ENCODE measurements at places on chromosomes 6 and 20. TPM values are rescaled to one million over a fixed set of nuclear protein-coding genes. Genes with fewer than 3 reads are reported as not detected.

DNA sequence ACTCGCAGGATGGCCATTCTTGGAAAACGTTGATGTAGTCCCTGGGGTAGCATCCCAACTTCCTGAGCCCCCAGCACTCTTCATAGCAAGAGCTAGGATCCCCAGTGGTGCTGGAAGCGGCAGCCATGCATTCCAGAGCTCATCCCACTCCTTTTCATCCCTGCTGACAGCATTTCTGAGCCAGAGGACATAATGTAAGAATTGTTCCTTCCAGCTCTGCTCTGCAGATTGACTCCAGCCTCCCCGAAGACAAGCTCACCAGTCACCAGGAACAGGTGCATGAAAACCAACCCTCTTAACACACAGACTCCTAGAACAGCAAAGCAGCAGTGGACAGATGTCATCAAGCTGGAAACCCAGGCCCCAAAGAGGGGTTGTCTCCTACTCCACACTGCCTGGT is 3.8 kb downstream of the SLC13A3 start:
- H3K36me3 ChIP-seq: no peaks in the 10 kb centered on the region
- no peak for DNase-seq
- no peak overlapping the region for H3K27ac ChIP-seq
- H3K4me1 ChIP-seq: peaks cover 3% of the 10 kb centered on the region
- no peak overlapping the region for H3K4me3 ChIP-seq

DNA sequence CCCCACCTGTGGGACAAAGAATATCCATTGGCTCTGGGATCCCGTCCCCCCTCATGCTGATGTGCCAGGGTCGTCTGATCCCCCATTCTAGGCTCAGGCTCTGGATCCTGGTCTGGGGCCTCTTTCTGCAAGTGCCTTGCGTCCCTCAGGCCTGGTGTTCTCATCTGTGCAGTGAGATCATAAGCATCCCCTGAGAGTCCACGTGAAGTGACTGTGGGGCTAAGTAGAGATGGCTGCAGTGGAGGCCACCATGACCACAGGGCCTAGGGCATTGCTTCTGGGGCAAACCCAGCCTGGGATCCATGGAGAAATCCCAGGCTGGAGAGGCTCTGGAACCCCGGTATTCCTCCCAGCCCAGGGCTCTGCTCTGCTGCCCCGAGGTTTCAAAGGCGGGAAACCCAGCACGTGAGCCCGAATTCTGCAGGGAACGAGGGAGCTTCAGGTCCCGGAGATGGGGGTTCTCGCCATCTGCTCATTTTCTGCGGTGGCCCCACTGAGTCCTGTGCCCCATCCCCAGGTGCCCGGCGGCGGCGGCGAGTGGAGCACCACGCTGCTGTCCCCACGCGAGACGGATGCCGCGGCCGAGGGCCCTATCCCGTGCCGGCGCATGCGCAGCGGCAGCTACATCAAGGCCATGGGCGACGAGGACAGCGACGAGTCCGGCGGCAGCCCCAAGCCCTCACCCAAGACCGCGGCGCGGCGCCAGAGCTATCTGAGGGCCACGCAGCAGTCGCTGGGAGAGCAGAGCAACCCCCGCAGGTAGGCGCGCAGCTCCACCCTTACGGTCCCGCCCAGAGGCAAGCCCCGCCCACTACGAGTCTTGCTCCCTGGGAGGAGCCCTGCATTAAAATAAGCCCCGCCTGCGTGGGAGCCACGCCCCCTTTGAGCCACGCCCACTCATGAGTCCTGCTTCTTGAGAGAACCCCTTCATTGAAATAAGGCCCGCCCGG is 105.5 kb upstream of the MYL9 start:
- H3K27me3 ChIP-seq: no peaks in the 10 kb centered on the region
- peak overlapping the region; percentile 44 for H3K4me3 ChIP-seq
- H3K36me3 ChIP-seq: no peaks in the 10 kb centered on the region
- DNase-seq: peak; percentile 88
- H3K4me1 ChIP-seq: peaks cover 5% of the 10 kb centered on the region

GRCh38 chr6:53378208-53378607 is 29.5 kb upstream of the ELOVL5 start:
- H3K36me3 ChIP-seq: no peaks in the 10 kb centered on the region
- no peak overlapping the region for H3K4me3 ChIP-seq
- no peak for DNase-seq
- H3K27me3 ChIP-seq: peaks cover 9% of the 10 kb centered on the region
- no peak overlapping the region for H3K27ac ChIP-seq

GRCh38 chr6:73955800-73956199 is 259.8 kb downstream of the CD109 start:
- no peaks in the 10 kb centered on the region for H3K4me1 ChIP-seq
- H3K36me3 ChIP-seq: no peaks in the 10 kb centered on the region
- no peaks in the 10 kb centered on the region for H3K27me3 ChIP-seq
- no peak overlapping the region for H3K27ac ChIP-seq
- DNase-seq: no peak
- no peak overlapping the region for H3K4me3 ChIP-seq

Gene GSTA1
- not detected for total RNA-seq

GRCh38 chr6:56729719-56730118 is 87.0 kb upstream of the DST start:
- no peaks in the 10 kb centered on the region for H3K27me3 ChIP-seq
- DNase-seq: no peak
- no peak overlapping the region for H3K4me3 ChIP-seq
- no peak overlapping the region for H3K27ac ChIP-seq
- no peaks in the 10 kb centered on the region for H3K36me3 ChIP-seq
- no peaks in the 10 kb centered on the region for H3K4me1 ChIP-seq

DNA sequence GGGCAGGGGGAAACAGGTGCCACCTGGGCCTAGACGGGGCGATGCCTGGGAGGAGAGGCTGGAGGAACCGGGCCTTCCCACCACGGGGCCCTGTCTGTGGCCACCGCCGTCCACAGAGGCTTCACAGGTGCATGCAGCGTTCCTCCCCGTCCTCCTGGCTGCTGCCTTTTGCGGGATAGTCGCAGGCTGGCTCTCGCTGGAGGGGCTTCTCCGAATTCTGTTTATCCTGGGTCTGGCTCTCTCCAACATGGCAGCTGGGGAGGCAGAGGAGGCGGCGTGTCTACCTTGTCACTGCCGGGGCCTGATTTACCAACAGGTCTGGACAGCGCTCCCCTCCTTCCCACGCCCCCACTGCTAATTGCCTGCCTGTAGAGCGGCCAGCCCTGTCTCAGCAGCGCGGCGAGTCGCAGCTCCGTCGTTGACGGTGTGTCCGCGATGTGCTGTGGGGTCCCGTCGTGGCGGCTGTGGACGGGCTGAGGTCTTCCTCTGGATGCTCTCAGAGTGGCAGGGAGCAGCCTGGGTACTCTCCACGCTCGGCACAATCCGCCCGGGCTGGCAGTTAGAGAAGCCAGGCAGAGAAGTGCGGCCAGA is 262.9 kb downstream of the TAF4 start:
- no peak for DNase-seq
- H3K27me3 ChIP-seq: no peaks in the 10 kb centered on the region
- H3K4me3 ChIP-seq: no peak overlapping the region
- no peak overlapping the region for H3K27ac ChIP-seq
- no peaks in the 10 kb centered on the region for H3K36me3 ChIP-seq
- no peaks in the 10 kb centered on the region for H3K4me1 ChIP-seq

DNA sequence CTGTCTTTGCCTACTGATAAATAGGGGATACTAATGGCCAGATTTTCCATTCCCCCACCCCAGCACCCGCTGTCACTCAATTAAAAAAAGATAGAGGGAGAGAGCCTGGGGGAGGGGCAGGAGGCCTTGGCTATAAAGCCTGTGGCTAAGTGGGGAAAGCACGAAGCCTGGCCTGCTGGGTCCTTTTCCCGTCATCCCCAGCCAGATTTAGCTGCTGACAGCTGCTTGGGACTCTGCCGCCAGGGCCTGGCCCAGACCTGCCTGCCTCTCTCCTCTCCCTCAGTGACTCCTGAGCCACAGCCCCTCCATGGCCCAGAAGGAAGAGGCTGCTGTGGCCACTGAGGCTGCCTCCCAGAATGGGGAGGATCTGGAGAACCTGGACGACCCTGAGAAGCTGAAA is at the start of gene APOBEC2:
Gene APOBEC2 (plus strand): TSS at position 162 of the 400 bp plus-strand sequence. CDS start 146 bp downstream, at position 308.
- no peaks in the 10 kb centered on the region for H3K27me3 ChIP-seq
- peaks cover 6% of the 10 kb centered on the region for H3K36me3 ChIP-seq

- H3K4me1 ChIP-seq: no peaks in the 10 kb centered on the region
- DNase-seq: no peak
- H3K27me3 ChIP-seq: no peaks in the 10 kb centered on the region
- H3K36me3 ChIP-seq: no peaks in the 10 kb centered on the region
- no peak overlapping the region for H3K27ac ChIP-seq
These were observed 84.4 kb downstream of the TFAP2A start for GRCh38 chr6:10330515-10330914.

Gene TSHZ2
- total RNA-seq: 0.05 TPM

GRCh38 chr6:132725947-132726607 is 12.2 kb upstream of the VNN1 start:
- no peak for DNase-seq
- H3K27me3 ChIP-seq: no peaks in the 10 kb centered on the region
- H3K4me3 ChIP-seq: peak overlapping the region; percentile 72
- H3K27ac ChIP-seq: peak overlapping the region; percentile 83

DNA sequence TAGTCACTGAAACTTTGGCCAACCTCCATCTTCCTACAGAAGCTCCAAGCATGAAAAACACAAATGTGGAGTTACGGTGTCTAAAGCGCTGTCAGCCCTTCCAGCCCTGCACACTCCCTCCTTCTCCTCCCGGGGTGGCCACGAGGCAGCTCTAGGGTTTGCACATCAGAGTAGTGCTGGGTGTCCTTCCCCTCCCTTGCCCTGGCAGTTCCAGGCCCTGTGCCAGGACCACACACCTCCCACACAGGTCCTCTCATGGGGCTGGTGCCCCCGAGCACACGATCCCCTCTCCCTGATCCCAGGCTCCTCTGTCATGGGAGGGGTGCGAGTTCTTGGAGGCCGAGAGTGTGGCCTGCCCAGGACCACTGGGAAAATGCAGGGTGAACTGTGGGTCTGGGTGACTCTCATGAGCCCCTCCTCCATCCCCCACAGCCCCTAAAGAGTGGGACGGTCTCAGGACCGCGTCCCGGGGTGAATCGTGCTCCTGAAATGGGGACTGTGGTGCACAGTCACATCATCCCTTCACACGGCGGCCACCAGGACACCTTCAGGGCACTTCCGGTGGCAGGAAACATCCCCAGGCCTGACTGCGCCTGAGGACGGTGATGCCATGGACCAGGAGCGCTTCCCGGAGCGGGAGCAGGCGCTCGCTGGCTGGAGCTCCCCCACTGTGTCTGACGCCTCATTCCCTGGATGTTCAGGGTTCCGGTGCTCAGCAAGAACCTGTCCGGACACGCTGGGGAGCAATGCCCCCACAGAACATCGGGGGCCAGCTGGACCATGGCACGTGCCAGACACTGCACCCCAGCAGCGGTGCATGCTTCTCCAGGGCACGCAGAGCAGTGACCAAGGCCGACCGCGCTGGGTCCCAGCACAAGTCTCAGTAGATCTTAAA is 42.8 kb upstream of the SLCO4A1 start:
- no peak for DNase-seq

GRCh38 chr6:98904096-98904495 is 43.6 kb downstream of the FBXL4 start:
- DNase-seq: no peak
- H3K36me3 ChIP-seq: peaks cover 26% of the 10 kb centered on the region
- H3K4me1 ChIP-seq: no peaks in the 10 kb centered on the region
- H3K27ac ChIP-seq: no peak overlapping the region
- H3K4me3 ChIP-seq: no peak overlapping the region
- no peaks in the 10 kb centered on the region for H3K27me3 ChIP-seq

GRCh38 chr6:33206864-33207551 is 1.3 kb upstream of the RING1 start:
- H3K4me1 ChIP-seq: peaks cover 57% of the 10 kb centered on the region
- peak overlapping the region; percentile 89 for H3K4me3 ChIP-seq
- peaks cover 3% of the 10 kb centered on the region for H3K27me3 ChIP-seq
- no peak for DNase-seq

Gene TSPO2
- total RNA-seq: not detected

Gene ANGPT4
- not detected for total RNA-seq

Gene PPP1R14C
- not detected for total RNA-seq

DNA sequence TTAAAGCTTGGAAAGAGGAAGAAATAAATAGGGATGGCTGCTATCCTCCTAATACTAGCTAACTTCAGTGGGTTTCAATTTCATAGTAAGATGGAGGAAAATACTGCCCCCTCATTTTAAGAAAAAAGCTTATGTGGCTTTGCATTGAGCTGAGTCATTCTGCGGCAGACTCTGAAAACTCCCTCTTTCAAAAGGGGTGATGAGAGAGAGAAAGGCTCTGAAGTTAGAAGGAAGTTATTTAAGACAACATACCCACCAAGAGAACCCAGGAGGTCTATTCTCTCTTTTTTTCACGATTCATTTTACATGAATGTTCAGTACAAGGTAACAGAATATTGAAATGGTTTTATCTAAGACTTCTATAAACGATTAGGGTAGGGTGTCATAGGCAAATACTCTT is 4.5 kb downstream of the PRDM13 start:
- H3K4me3 ChIP-seq: peak overlapping the region; percentile 72
- H3K36me3 ChIP-seq: peaks cover 3% of the 10 kb centered on the region
- peaks cover 39% of the 10 kb centered on the region for H3K4me1 ChIP-seq
- H3K27ac ChIP-seq: peak overlapping the region; percentile 80
- DNase-seq: no peak
- peaks cover 50% of the 10 kb centered on the region for H3K27me3 ChIP-seq

DNA sequence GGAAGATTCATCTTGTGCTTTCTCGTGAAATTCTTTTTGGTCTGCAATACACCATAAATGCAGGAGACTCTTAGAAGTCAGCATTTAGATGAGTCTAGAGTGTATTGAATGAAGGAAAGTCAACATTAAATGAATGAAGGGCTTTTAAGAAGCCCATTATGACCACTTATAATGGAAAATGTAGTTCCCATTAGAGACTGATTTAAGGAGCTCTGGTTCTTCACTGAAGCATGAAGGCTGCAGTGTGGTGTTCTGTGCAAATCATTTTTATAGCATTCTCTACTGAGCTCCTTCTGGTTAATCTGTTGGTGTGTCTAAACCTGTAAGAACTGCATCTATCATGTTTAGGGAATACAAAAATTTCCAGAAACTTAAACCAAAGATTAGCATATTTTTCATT is 19.7 kb downstream of the NCOA7 start:
- peaks cover 48% of the 10 kb centered on the region for H3K4me1 ChIP-seq
- no peaks in the 10 kb centered on the region for H3K27me3 ChIP-seq
- H3K27ac ChIP-seq: no peak overlapping the region
